ENCODE measurements at places on chromosomes 5 and 9.
A peak's percentile ranks its signal among the peaks of the same experiment; 100 is the strongest.

GRCh38 chr5:54580997-54581811 lies 63.6 kb downstream of the SNX18 start:
- DNase-seq, result no peak

DNA sequence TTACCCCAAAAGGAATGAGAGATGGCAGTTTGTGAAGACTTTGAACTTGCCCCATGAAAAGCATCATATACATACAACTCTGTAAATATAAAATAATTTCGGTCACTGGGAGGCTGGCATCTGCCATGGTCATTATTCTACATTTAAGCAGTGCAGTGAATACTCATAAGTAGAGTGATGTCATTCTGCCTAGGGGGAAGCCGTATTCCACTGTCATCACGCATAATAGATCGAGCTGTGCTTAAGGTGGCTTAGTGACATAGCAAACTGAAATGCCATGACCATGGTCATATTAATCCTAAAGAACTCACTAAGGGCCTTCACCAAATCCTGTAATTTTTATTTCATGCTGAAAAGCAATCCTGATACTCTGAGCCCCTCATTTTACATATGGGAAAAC lies 42.4 kb upstream of the NR4A3 start:
- DNase-seq, result no peak

DNA sequence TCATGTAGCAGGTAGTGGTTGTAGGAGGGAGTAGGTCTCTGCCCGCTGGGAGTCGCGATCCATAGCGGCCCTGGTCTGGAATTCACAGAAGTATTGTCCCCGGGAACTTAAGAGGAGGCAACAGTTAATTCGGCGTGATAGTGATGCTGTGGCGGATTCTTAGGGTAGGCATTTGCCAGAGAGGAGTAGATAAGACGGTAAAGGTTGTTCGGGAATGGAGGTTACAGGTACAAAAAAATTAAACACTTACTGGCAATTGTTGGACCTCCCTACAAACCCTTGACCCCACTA lies 679 bp downstream of the SMC5 start:
- DNase-seq, result no peak

DNA sequence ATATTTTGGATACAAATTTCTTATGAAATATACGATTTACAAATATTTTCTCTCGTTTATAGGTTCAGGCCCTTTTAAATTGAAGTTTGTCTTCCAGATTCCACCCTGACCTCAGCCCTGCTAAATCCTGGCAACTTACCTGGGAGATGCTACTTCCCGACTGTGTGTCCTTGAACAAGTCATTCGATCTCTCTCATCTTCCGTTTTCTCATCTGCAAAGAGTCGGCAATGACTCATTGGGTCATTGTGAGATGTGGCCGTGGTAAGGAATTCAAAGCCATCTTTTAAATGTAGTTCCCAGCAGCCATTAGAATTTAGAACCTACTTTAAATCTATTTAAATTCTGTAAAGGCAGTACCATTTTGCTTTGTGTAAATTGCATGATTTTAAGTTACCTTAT lies 72.5 kb downstream of the LHX2 start:
- DNase-seq, result peak; percentile 33
